ENCODE measurements at places on chromosomes 16 and 17. TPM values are rescaled to one million over a fixed set of nuclear protein-coding genes. Genes with fewer than 3 reads are reported as not detected.
A peak's percentile ranks its signal among the peaks of the same experiment; 100 is the strongest.

THAP11 gene
- total RNA-seq = 34.5 TPM

DNA sequence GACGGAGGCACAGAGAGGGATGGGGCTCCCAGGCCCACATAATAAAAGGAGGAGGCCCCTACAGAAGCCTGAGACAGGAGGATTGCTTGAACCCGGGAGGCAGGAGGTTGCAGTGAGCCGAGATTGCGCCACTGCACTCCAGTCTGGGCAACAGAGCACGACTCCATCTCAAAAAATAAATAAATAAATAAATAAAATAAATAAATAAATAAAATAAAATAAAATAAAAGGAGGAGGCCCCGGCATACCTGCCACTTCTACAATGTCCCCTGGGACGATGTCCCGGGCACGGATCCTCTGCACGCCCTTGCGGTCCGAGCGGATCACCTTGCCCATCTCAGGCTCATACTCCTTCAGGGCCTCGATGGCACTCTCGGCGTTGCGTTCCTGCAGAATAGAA is 13.2 kb downstream of the ATP2A3 start:
- peaks cover 15% of the 10 kb centered on the region for H3K36me3 ChIP-seq
- H3K27ac ChIP-seq = no peak overlapping the region
- H3K27me3 ChIP-seq = no peaks in the 10 kb centered on the region
- H3K4me1 ChIP-seq = no peaks in the 10 kb centered on the region
- H3K4me3 ChIP-seq = no peak overlapping the region

- peaks cover 5% of the 10 kb centered on the region for H3K27me3 ChIP-seq
- H3K27ac ChIP-seq = no peak overlapping the region
- no peaks in the 10 kb centered on the region for H3K4me1 ChIP-seq
- peak; percentile 19 for DNase-seq
- no peak overlapping the region for H3K4me3 ChIP-seq
- H3K36me3 ChIP-seq = no peaks in the 10 kb centered on the region
Observed at GRCh38 chr16:9297437-9298113, 206.1 kb downstream of the HAPSTR1 start.

GRCh38 chr16:678858-679813 is 1.1 kb upstream of the STUB1 start:
- peaks cover 20% of the 10 kb centered on the region for H3K36me3 ChIP-seq
- H3K27ac ChIP-seq = peak overlapping the region; percentile 33
- peak; percentile 72 for DNase-seq
- peaks cover 36% of the 10 kb centered on the region for H3K4me1 ChIP-seq
- peaks cover 2% of the 10 kb centered on the region for H3K27me3 ChIP-seq

ENPP7 gene
- not detected for total RNA-seq

GRCh38 chr17:6797718-6798351 is 21.8 kb downstream of the FBXO39 start:
- peaks cover 4% of the 10 kb centered on the region for H3K4me1 ChIP-seq
- H3K4me3 ChIP-seq = no peak overlapping the region
- H3K36me3 ChIP-seq = no peaks in the 10 kb centered on the region

GRCh38 chr17:46818316-46818928 is at the start of gene WNT3:
Gene WNT3 (minus strand): TSS chr17:46818692. CDS start chr17:46818597, 95 bp downstream.
- peak within 1 kb of the TSS; percentile 61 for H3K4me3 ChIP-seq
- H3K27me3 ChIP-seq = peaks cover 69% of the 10 kb centered on the region
- no peaks in the 10 kb centered on the region for H3K36me3 ChIP-seq

RUSF1 gene
- total RNA-seq = 37.7 TPM
